SK-N-DZ (cell line): ENCODE measurements at places on chromosomes 2 and 18.

DNA sequence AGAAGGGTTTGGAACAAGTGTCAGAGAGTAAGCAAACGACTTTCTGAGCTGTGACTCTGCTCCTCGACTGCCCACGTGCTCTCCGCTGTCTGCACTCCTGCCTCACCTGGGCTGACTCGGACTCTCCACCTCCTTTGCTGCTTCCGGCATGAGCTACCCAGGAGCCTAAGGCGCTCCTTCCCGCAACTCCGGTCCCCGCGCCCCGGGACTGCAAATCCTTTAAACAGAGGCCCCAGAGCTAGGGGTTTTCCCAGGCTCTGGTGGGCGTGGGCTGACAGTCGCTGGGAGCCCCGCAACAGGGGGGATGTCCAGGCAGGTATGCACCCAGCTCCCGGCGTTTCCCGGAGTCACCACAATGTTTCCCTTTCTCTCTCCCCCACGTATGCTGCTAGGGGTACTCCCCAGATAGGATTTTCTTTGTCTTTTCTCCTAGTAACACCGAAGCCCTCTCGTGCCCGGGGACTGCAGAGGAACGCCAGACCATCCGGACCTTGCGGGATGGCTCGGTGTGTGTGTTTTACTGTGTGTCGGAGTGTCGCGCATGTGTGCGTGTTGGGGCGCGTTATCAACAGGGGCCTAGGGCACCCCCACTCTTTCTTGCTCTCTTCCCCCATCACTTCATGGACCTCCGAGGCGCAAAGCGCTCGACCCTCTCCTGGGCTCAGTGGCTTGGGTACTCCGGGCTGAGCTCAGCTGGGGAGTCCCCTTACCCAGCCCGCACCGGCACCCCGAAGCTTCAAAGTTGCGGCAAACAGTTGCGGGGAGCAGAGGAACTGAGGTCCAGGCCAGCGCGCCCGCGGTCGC, 691 bp upstream of the THSD7B start:
- DNase-seq = peak; percentile 12

- DNase-seq = no peak
These were observed 274.9 kb upstream of the VWC2L start for GRCh38 chr2:214135966-214136365.

GRCh38 chr2:30979822-30980245, 158.4 kb downstream of the GALNT14 start:
- no peak for DNase-seq

- no peak for DNase-seq
These were observed 292.3 kb downstream of the CYRIA start for GRCh38 chr2:16373341-16373740.

- no peak for DNase-seq
These were observed 150.9 kb downstream of the ESCO1 start for GRCh38 chr18:21449367-21450290.

- no peak for DNase-seq
These were observed 53.2 kb downstream of the SF3B1 start for GRCh38 chr2:197381641-197382040.

DNA sequence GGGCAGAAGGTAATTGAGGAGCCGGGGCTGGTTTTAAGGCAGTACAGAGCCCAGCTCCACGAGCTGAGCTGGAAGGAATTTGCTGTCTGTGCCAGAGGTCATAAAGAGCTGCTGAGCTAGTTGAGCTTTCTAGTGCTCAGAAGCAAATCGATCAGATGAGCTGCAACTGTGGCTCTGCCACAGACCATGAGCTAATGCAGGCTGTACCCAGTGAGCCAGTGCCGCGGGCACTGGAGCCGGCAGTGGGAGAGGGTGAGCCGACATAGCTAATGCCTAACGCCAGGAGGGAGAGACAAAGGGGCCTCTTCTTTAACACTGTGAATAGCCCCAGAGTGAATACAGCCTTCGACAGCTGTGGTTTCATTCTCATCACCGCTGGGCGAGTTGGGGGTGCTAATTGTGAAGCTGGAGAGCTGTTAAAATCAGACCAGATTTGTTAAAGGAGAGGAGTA, 410.1 kb upstream of the TCF4 start:
- DNase-seq = no peak

GRCh38 chr18:42807887-42808286, 307.6 kb downstream of the RIT2 start:
- no peak for DNase-seq

- peak; percentile 13 for DNase-seq
These were observed 44.3 kb upstream of the FBXO11 start for GRCh38 chr2:47950340-47951301.

- peak; percentile 81 for DNase-seq
These were observed 464 bp upstream of the TLX2 start for GRCh38 chr2:74513605-74514367.

DNA sequence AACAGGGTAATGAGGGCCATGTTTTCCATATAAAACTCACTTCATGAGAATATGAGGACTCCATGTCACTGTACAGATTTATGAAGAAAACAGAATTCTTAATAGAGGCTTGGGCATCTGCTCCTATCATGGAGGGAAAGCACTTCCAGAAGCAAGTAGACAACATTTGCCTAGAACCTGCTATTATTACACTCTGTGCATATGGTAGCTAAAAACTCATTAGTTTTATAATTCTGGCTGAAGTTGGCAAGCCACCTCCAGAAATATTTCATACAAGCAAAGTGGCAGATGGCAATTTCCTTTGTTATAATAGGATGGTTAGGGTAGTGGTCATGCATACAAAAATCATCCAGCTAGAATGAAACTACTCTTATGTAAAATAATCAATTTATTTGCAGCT, 65.8 kb upstream of the TLK1 start:
- DNase-seq = no peak

DNA sequence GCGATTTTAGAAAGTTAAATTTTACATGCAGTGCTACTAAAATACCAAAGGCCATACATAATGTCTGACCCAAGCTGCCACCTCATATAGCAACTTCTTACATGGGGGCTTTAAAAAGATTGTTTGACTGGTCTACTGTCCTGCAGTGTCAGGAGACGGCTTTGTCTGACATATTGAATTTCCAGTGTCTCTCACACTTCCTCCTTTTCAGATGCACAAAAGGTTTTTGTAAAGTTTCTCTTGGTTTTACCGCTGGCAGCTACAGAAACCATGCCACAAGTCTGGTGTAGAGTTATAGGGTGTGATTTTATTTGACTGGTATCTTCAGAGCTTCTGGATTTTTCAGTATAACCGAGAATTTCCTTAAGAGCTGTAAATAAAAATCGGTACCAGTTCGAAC, 1.1 kb upstream of the ASAP2 start:
- no peak for DNase-seq

GRCh38 chr2:36392571-36393255, 37.1 kb downstream of the CRIM1 start:
- peak; percentile 17 for DNase-seq

GRCh38 chr2:63741884-63742579, 99.7 kb upstream of the UGP2 start:
- no peak for DNase-seq

- no peak for DNase-seq
These were observed 265.5 kb downstream of the EIPR1 start for GRCh38 chr2:3112131-3112530.

- DNase-seq = no peak
These were observed 104.6 kb downstream of the RTP5 start for GRCh38 chr2:241974096-241974495.

DNA sequence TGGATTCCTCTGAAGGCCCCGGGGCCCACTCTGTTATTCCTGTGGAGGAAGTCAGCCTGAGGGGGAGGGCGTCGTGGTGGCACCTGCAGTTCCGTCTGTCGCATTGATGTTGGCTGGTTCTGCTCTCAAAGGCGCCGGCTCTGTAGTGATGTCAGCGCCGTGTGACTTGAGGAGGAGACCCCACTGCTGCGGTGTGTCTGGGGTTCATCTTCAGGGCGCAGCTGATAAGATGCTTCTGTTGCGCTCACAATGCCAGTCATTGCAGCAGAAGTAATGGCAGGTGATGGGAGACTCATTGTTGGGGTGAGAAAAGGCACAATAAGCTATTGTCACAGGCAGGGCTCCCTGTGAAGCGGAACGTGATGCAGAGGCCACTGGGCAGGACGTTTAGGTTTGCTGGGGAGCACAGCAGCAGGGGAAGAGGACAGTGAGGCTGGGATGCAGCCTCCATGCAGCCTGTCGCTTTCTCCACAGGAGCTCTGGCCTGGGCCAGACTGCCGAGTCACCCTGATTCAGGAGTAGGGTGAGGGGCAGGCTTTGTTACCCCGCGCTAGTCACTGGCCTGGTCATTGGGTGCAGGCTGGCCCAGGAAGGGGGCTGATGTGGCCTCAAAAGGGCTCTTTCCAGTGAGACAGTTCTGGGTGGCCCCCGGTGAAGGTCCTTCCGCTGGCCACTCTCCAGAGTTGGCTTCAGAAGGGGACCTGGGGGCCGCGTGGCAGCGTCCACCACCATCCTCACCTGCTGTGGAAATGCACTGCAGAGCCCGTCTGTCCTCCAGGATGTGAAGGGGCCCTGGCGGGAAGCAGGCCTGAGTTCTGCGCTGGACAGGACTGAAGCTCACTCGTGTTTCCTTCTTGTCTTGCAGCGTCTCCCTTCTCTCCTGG, 42.9 kb downstream of the SH3BP4 start:
- no peak for DNase-seq

DNA sequence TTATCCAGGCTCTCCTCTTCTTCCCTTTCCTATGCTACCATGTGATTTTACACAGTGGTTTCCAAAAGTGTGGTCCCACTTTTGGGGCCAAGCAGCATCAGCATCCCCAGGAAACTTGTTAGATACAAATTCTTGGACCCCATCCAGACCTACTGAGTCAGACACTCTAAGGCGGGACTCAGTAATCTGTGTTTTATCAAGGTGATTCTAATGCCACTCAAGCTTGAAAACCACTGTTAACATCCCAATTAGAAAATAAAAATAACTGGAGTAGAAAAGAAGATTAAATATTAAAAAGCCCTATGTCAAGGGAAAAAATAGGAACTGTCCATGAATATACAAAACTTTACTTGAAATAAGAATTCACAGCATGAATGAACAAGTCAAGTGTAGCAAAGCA, 10.8 kb downstream of the DSG2 start:
- no peak for DNase-seq

DNA sequence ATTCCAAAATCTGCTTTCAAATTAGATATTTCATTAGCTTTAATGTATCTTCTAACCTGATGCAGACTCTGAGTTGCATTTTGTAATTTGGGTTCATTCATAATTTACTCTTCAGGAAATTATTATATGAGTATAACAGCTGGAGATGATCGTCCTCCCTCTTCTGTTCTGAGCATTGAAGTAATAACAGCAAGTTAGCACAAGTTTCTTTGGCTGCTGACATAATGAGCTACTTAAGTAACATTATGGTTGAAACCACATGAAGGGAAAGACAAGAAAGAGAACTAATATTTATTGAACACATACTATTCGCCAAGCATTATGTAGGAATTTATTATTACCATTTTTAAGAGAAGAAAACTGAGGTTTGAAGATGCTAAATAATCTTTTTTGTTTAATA, 75.1 kb downstream of the CPO start:
- no peak for DNase-seq

- DNase-seq = no peak
These were observed 482.5 kb downstream of the NUP35 start for GRCh38 chr2:183606718-183607085.
